ENCODE measurements at places on chromosomes 5 and 9.

GRCh38 chr5:72455476-72455875 is 51.7 kb downstream of the ZNF366 start:
- no peak for DNase-seq

GRCh38 chr5:78647351-78647818 is 1.2 kb downstream of the LHFPL2 start:
- DNase-seq: no peak

GRCh38 chr5:147245381-147246165 is 10.7 kb downstream of the STK32A start:
- DNase-seq: no peak

- DNase-seq: no peak
These were observed 30.0 kb downstream of the RBM27 start for GRCh38 chr5:146233441-146233840.

- no peak for DNase-seq
These were observed 205.1 kb upstream of the RGMB start for GRCh38 chr5:98568336-98568735.

DNA sequence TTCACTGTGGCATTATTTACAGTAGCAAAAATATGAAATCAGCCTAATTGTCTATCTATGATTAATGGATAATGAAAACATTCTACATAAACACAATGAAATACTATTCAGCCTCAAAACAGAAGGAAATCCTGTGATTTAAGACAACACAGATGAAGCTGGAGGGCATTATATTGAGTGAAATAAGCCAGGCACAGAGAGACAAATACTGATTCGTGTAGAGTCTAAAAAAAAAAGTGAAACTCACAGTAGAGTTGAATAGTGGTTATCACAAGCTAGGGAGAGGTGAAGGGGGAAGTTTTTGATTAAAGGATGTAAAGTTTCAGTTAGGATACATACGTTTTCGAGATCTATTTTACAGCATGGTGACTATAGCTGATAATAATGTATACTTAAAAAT is 122.2 kb downstream of the ADAMTS6 start:
- no peak for DNase-seq

DNA sequence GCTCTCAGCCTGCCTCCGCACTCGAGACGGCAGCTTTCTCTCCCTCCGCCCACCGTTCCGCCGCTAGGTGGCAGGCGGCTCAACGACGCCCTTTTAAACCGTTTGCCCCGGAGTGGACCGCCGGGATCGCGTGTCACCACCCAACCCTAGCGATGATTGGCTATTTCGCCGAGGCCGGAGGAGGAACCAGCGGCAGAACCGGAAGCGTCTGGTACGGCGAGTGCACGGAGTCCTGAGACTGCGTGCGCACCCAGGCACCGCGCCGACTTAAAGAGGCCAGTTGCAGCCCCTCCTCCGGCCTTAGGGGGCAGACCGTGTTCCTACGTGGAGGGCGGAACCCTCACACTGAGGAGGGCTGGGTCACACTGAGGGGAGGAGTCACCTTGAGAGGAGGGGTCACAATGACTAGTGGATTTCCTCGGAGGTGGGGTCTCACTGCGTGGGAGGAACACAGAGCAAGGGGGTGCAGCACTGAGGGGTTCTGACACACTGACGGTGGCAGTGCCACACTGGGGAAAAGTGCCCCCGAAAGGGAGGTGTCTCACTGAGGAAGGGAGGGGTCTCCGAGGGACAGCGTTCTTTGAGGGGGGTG is 980 bp upstream of the TESK1 start:
- DNase-seq: peak; percentile 80

- DNase-seq: no peak
These were observed 181.8 kb downstream of the NXNL2 start for GRCh38 chr9:88716596-88717290.

DNA sequence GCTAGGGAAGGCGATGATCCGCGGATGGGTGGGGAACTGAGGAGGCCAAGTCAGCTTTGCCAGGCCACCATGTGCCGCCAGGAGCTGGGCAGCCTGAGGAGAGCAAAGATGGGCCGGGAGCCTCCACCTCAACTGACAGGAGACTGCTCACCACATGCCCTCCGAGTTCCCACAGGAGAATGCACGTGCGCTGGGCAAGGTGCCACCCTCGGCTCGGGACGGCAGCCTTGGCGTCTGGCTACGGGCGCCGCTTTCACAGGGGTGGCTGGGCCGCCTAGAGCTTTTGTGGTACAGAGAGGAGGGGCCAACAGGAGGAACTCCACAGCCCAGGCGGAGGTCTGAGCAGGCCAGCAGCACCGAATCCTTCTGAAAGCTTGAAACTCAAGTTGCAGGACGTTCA is 5.3 kb upstream of the TBC1D9B start:
- DNase-seq: no peak

- no peak for DNase-seq
These were observed 1.3 kb upstream of the GARNL3 start for GRCh38 chr9:127263237-127263636.

- DNase-seq: no peak
These were observed 591.8 kb upstream of the ADAMTS16 start for GRCh38 chr5:4548341-4548740.

GRCh38 chr5:131416729-131417128 is 152.9 kb downstream of the CDC42SE2 start:
- DNase-seq: no peak

GRCh38 chr9:116816484-116816883 is 129.4 kb downstream of the TRIM32 start:
- no peak for DNase-seq

DNA sequence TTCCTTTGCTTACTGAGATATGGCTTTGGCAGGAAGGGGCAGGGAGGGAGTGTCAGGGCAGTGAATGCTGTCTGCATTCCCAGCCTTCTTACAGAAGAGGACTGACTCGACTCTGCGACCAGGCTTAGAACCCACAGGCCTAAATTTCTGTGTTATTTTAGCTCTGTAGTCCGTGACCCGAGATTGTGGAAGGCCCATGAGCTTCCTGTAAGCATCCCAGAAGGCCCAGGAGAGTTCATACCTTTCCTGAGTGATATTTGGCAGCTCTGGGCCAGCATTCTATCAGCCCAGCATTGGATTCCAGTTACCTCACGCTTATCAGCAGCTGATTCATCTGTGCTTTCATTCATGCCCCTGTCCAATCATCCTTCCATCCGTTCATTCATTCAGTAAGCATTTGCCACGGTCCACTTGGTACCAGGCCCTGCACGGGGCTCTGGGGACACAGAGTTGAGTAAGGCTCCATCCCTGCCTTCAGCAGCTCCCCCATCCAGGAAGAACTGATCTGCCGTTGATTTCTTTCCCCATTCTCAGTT is 28.2 kb upstream of the RPL26L1 start:
- no peak for DNase-seq

DNA sequence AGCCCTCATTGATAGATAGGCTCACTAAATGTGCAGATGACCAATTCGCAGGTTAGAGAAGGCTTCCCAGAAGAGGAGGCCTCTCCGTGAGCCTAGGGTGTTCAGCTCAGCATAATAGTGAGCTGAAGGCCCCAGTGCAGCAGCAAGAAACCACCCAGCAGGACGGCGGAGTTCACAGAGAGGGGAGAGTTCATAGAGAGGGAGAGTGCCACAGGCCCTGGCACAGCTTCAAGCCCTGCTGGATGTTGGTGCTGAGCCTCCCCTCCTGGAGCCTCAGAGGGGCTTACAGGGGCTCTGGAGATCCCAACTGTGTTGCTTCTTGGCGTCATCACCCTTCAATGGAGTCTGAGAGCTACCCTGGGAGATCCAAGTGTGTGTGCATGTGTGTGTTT is 2.1 kb downstream of the SLC22A5 start:
- DNase-seq: no peak

DNA sequence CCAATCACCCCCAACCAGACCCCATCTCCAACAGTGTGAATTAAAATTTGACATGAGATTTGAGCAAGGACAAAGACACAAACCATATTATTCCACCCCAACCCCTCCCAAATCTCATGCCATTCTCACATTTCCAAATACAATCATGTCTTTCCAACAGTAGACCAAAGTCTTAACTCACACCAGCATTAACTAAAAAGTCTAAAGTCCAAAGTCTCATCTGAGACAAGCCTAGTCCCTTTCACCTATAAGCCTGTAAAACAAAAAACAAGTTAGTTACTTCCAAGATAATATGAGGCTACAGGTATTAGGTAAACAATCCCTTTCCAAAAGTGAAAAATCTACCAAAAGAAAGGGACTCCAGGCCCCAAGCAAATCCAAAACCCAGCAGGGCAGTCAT is 140.6 kb upstream of the NR4A3 start:
- DNase-seq: no peak

GRCh38 chr9:21294904-21295538 is 10.1 kb downstream of the IFNA5 start:
- DNase-seq: no peak

DNA sequence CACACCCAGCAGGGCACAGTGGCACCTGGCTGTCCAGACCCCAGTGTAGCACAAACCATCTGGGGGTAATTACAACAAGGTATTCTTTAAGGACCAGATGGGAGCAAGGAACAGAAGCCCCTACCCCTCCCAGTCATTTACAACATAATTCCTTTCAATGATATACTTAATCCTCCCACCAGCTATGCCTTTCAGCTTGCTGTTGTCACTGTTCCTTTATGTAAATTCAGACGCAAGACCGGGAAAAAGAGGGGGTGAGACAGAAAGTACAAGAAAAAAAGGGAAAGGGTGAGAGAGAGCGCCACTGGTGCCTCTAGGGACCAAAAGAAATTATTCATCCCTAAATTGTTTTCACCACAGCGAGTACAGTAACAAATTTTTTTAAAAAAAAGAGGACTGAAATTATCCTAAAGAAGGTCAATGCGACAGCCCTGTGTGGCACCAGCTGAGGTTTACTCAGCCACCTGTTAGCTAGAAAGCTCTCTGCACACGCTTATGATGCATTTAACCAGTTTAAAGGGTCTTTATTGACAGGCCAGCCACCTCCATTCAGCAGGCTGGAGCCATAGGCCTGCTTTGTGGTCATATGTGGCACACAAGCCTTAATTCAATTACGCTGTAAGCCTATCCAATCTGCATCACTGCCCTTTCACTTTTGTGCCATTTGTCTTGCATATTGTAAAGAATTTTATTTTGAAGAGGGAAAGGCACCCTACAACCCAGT is 210.2 kb upstream of the ISL1 start:
- peak; percentile 52 for DNase-seq

- no peak for DNase-seq
These were observed 24.5 kb upstream of the SARDH start for GRCh38 chr9:133762488-133763271.

- DNase-seq: no peak
These were observed 28.8 kb downstream of the JAKMIP2 start for GRCh38 chr5:147753765-147754164.

DNA sequence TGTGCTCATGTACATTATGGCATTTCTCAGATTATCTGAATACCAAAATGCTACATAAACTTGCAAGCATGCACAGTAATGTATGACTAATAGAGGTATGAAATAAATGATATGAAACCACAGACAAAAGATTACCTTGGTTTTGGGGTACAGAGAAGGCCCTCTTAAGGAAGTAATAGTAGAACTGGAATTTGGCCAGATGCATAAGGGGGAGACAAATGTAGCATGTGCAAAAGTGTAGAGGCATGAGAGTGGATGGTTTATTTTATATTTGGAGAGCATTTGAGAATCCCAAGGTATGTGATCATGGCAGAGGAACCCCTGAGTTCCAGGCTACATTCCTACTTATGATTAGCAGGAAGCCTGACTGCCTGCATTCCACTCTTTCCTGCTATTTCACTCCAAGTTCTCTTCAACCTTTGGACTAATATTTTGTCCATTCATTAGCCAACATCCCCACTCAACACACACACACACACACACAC is 74.2 kb downstream of the MAMDC2 start:
- no peak for DNase-seq
